ENCODE measurements at places on chromosomes 1 and 21.
A peak's percentile ranks its signal among the peaks of the same experiment; 100 is the strongest.

DNA sequence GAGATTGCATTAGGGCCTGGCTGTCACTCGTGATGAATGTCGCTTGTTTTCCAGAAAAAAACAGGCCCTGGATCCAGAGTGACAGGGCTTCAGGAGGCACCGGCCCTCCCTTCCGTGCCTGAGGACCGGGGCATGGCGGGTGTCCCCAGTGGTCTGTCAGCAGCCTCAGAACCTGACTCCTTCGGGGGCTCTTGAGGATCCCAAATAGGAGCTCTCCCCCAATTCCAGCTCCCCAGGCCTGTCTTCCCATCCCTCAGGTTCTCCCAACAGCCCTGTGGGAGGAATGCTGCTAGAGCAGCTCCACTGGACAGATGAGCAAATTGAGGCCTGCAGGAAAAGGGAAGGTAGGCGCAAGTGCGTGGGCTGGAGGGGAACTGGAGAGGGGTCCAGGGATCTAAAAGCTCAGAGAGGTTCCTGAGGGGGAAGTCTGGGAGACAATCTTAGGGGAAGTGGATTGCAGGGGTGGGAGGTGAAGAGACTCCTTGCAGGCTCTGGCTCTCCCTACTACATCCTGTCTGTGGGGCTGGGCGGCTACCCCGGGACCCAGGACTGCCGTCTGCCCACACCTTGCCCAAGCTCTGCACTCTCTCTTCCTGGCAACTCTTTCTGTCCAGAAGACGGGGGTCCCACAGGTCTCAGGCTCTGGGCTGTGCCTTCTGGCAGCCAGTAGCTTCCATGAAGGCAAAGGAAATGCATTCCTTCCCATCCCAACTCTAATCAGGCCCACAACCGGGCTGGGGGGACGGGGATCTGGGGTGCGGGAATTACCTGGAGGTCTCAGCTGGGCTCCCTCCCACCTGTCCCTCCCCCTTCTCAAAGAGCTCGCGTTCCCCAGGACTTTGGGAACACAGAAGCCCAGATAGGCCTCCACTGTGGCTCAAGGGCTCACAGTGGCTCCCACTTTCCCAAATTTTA lies 105.7 kb upstream of the CASZ1 start:
- peak; percentile 15 for DNase-seq

- no peak for DNase-seq
Measured at GRCh38 chr1:9355503-9355902, 62.8 kb downstream of the SPSB1 start.

DNA sequence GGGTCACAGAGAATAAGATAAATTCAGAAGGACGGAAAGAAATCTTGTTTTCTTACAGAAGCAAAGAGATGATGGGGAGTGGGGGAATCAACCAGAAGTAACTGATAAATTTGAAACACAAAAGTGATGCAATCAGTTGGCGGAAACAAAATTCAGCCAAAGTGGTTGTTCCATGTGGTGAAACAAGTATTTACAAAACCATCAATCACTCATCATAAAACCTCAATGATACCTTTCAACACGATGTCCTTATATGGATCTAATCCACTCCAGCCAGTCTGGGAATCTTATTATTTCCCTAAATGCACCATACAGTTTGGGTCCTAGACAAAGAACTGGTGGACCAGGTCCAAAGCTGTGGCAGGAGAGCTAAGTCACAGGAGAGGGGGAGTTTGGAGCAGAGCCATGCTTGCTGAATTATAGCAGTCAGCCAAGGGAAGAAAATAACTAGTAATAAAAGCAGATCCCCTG lies 303.8 kb upstream of the LRRC7 start:
- no peak for DNase-seq

- no peak for DNase-seq
Measured at GRCh38 chr1:25031601-25031965, 101.5 kb upstream of the RUNX3 start.

DNA sequence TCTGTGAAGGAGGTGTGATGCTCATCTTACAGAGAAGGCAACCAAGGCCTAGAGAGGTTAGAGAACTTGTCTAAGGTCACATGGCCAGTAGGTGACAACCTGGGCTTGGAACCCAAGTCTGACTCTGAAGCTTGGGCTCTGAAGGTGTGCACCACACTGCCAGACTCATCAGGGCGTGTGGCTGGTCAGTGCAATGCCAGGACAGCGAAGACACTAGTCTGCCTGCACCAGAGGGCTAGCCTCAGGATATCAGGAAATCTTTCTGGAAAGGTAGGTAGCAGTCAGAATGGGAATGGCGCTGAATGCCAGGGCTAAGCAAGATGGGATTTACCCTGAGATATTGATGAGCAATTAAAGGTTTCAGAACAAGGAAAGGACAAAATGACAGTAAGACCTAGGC lies 34.9 kb downstream of the ELK4 start:
- no peak for DNase-seq

DNA sequence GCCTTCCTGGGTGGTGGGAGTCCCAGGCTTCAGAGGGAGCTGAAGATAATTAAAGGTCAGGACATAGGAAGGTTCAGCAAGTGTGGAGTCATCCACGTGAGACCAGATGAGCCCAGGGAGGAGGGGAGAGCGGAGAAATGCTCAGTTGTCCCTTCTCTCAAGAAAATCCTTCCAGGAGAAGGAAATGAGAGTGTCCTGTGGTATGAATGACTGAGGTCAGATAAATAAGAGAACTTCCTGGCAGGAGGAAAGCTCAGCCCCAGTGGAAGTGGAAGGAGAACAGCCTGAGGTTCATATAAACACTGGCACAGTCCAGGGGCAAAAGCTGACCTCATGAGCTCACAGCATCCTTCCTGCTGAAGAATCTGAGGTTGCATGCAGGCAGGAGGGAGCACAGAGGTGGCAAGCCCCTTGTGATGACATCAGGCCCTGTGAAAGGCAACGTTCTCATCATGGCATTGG lies 97.6 kb downstream of the NAV1 start:
- no peak for DNase-seq

DNA sequence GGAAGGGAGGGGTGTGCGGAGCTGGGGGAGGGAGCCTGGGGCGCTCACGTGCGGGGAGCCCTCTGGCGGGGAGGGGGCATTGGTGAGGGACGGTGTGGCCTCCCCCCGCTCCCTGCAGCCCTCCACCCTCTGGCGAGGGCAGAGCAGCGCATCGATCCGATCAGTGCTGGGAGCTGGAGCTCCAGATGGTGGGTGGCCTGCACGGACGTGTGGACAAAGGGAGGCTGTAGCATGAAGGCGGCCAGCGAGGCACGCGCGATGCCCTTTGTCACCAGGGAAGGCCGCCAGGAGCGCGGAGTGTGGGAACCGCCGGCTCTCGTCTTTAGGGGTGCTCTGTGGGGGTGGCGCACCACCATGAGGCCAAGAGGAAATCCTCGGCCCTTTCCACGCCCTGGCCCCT lies 5.4 kb upstream of the HES5 start:
- DNase-seq: no peak

DNA sequence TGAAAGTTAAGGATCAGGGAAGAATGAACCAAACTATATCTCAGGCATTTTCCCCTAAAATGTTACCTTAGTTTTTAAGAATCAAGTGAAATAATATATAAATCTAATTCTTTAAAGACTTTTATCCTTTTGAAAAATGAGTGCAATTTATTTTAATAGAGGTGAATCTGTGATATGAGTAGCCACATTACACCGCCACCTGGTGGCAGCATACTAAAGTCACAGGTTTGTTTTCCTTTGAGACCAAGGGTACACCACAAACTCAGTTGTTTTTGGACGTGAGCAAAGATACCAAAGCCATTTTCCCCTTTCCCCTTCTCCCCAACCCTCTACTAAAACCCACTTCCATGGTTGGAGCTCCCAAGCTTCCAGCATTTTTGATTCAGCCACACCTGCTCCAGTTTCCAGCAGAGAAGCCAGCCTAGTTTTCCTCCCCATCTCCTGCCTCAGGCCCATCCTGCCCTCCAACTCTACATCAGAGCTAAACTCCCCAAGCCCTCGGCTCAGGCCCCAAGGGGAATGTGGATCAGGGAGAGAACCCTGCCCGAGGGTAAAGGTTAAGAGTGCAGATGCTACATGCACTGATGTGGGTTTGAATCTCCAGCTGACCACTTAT lies 22.9 kb upstream of the LDLRAP1 start:
- peak; percentile 49 for DNase-seq

DNA sequence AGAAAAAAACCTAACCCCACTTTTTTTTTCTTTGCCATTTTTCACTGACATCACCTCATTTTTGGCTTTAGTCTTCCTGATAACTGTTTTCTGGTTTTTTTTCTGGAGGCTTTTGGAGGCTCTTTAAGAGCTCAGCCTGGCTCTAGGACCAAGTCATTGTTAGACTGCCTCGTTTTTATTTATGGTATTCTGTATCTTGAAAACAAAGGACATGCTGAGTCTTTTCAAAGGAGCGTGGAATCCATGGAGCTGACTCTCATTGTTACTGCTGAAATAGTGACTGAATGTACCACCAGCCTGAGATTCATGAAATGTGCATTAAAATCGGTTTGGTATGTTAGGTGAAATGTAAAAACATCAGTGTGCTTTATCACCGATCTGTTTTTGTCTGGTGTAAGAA lies 28.0 kb downstream of the RASAL2 start:
- no peak for DNase-seq

DNA sequence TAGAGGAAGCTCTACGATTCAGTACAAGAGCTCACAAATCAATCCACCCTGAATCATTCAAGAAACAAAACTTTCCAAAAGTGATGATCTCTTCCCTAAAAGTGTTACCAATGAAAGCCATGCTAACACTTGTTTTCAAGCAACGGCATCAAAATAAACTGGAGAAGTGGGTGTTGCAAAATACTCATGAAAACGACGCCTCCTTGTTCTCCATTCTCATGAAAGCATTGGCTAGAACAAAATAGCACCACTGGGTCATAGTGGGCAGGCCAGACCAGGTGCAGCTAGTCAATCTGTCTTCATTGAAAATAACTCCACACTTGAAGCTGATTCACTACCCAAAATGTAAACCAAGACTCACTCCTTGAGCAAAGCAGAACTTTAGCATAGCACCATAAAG lies 4.3 kb downstream of the TIAM1 start:
- no peak for DNase-seq

DNA sequence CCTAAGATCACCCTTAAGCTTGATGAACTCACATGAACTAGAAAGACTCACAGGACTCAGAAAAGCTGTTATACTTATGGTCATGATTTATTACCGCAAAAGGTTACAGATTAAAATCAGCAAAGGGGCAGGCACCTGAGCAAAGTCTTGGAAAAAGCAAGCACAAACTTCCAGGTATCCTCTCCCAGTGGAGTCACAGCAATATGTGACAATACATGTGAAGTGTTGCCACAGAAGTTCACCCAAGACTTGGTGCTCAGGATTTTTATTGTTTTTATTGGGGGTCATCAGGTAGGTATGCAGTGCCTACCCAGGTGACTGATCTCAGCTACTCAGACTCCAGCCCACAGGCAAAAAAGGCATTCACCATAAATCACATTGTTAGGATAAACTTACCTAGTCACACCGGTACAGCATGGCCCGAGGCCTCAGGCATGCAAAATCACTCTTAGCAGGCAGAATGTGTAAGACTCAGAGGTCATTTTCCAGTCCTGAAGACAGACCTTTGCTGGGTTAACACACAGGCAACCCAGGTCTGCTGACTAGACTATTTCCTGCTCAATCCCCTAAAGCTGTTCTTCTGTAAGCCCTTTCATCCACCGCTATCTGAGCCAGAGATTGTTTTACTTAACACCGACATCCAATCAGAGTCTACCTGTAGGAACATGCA lies 55.6 kb downstream of the SSX2IP start:
- no peak for DNase-seq
